Activated naive CD4-positive, alpha-beta T cell (primary cell): ENCODE measurements at places on chromosomes 5 and 9.

- DNase-seq: no peak
Observed at GRCh38 chr9:121485623-121486022, 14.0 kb downstream of the GGTA1 start.

DNA sequence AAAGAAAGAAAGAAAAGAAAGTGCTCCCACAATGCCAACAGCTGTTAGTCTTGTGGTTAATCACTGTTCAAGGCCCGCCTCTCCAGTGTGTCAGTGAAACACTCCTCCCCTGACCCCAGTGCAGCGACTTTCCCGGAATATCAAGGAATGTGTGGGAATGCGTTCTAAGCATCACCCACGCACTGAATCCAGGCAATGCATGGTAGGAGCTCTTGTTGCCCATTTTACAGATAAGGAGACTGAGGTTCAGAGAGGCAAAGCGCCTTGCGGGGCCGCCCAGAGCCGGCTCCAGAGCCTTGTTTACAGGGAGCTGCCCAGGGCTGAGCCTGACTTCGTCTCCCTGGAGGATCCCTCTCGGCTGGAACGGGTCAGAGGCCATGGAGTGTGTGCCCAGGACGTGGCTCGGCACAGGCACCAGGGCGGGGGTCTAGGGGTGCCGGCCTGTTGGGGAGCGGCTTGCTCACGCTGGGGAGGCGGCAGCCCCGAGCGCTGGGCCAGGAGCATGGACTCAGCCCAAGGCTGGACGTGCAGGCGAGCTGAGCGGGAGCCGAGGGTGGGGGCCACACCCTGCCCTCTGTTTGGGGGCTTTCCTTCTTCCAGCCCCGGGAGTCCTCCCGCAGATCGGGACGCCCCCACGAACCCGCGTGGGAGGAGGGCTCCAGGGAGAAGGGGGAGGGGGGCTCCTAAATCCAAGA, 823 bp downstream of the ST6GALNAC6 start:
- no peak for DNase-seq

DNA sequence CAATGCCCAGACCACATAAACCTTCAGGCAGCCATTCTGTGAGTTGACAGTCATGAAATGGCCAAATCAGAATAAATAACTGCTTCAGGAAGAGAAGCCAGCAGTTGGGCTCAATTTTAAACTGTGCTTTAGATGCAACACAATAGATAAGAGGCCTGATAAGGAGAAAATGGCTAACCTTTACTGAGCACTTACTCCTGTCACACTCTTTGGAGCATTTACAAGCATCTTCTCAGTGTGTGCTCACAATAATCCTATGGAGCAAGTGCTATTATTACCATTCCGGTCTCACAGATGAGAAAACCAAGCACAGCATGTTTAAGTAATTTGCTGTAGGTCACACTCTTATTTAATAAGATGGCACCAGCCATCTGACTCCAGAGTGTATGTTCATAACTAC, 11.5 kb upstream of the SH3RF2 start:
- no peak for DNase-seq

GRCh38 chr5:95731571-95732554, 727 bp downstream of the RHOBTB3 start:
- DNase-seq: peak; percentile 36

- no peak for DNase-seq
Observed at GRCh38 chr5:82222597-82223574, 55.3 kb downstream of the RPS23 start.

- DNase-seq: no peak
Observed at GRCh38 chr5:79512049-79512448, 1.9 kb downstream of the HOMER1 start.

DNA sequence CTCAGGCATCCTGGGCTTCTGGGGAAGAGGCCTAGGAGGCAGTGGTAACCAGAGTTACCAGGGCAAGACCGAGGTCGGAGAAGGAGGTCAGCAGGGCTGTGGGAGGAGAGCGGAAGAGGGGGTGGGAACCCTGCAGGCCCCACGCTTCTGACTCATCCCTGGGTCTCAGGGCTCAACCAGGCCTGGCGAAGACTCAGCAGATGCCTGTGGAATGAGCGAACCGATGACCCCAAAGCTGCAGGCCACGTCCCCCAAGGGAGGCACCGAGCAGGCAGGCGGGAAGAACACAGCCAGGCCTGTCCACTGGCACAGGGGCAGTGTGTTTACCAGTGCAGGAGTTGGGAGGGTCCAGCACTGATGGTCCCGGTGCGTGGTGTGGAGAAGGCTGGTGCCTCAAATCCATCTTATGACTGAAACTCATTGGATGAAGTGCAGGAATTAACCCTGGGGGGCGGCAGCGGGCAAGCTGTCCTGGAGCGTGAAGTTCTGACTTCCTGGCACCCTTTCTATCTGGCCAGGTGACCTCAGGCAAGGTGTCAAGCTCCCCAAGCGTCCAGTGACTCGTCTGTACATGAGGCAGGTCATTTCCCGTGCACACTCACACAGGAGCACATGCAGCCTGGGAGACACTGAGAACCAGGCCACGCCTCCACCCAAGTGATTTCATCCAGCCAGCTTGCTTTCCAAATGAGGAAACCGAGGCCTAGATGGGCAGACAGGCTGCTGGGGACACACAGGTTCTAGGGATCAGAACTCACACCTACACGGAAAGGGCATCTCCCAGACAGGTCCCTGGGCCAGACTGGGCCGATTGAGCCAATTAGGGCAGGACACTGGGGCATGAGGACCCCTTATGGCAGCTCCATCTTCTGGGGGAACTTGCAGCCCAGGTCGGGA, 69.1 kb downstream of the ADAMTS2 start:
- DNase-seq: no peak

DNA sequence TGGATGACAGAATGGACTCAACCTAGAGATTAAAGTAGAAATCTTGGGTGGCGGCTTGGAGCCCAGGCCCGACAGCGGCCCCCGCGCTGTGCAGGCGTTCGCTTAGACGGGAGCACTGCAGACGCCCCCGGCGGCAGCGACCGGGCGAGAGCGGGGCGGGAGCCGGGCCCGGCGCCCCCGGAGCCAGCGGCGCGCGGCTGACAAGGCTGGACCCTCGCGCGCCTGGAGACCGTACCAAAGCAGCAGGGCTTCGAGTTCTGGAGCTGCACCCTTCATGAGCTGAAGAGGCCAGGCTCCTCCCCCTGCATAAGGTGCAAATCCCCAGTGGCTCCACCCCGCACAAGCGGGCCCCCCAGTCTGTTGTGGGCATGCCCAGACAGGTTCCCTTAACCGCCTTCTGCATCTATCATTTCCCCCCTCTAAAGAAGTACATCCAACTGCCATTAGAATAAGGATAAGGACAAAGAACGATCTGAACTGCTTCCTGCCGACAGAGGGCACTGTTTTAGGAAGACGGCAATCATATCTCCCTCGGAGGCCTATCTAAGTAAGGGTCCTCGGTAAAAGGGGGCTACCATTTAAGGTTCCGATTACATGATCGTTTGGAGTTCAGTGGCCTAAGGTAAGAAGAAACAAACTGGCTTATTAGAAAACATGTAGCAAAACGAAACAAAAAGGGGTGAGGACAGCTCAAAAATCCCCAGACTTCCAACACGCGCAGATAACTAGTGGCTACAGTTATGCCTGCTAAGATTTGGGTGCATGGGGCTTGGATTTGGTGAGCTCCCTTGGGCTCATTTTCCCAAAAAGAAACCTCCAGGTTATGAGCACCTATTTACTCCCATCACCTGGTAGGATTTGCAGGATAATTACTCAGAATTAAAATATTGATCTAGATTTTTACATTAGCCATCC, 66.3 kb downstream of the RGMB start:
- DNase-seq: no peak

GRCh38 chr9:86246752-86247161, 12.7 kb downstream of the C9orf153 start:
- no peak for DNase-seq

- DNase-seq: no peak
Observed at GRCh38 chr9:108654566-108654965, 201.2 kb downstream of the ACTL7B start.

GRCh38 chr9:89699646-89700045, 94.8 kb downstream of the GADD45G start:
- DNase-seq: no peak

DNA sequence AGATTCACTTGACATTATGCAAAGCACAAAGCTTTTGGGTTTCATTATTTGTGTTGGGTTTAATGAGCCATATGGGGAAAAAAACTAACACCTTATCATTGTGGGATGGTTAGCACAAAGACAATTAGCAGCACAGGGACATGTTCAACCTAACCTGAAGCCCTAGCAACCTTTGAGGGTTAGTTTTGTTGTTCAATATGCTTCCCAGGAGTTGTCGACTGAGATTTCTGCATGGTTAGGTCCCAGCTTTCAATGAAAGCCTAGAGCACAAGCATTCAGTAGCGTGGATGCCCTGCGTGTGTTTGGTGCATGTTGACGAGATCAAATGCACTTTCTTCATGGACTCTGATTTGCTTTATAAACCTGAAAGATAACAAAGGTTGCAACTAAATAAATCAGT, 565.2 kb upstream of the TLE4 start:
- DNase-seq: no peak

DNA sequence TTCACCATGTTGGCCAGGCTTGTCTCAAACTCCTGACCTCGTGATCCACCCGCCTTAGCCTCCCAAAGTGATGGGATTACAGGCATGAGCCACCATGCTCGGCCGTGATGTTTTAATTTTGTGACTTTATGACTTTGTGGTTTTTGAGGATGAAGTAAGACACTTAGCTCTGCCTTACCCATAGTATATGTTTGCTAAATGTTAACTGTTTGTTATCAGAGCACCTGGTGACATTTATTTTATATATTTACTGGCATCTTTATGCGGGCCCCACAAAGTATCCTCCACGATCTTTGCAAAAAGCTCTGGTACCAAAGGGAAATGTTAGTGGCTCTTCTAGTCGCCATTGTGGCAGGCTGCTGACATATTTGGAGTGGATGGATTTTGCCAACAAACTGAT, 6.7 kb downstream of the SLC23A1 start:
- no peak for DNase-seq

- DNase-seq: no peak
Observed at GRCh38 chr5:96282020-96282419, 151.0 kb downstream of the PCSK1 start.

DNA sequence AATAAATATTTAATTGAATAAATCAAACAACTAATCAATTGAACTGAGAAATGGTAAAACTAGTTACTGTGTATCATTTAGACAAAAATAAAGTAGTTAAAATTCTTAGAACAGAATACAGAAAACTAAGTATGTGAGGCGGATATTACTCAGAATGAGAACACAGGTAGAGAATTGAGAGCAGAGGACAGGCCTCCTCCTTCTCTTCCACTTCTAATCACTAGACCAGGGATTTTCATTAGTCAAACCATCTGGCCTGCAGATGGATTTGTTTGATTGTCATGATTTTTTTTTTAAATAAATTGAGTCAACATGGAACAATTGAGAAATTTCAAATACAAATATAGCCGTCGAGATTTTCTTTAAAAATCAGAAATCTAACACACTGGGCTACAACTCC, 198.6 kb upstream of the HMHB1 start:
- DNase-seq: no peak

DNA sequence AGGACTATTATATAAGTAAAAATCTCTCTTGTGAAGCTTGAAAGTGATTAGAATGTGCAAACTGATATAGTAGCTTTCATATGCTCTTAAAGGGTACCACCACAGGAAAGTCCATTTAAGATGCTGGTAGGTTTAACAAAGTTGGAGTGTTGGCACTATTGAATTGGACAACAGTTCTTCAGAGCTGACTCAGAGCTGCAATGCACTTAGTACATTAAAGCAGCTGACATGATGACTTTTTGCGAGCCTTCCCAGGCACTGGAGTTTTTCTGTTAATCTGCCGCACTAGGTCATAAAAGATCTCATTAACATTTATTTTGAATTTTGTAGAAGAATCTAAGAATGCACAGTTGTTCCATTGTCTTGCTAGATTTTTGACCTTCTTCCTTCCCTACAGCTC, 243.8 kb downstream of the ADAMTSL1 start:
- DNase-seq: no peak

DNA sequence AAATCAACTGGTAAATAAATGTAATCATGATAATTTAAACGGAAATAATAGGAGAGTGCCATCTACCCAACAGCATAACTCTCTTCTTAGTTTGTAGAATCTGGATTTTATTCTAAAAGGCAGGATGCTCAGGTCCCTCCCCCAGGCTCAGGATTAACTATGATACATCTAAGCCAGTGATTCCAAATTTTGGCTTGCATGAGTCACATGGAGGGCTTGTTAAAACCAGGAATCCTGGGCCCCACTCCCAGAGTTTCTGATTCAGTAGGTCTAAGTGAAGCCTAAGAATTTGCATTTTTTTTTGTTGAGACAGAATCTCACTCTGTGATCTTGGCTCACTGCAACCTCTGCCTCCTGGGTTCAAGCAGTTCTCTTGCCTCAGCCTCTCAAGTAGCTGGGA, 62.3 kb upstream of the ZFR start:
- DNase-seq: no peak

GRCh38 chr9:18263377-18263776, 210.6 kb upstream of the ADAMTSL1 start:
- no peak for DNase-seq

- DNase-seq: no peak
Observed at GRCh38 chr5:145965804-145966203, 29.4 kb downstream of the SH3RF2 start.

GRCh38 chr9:129708793-129709192, 43.3 kb downstream of the PRRX2 start:
- no peak for DNase-seq

GRCh38 chr9:113343732-113344231, 3.7 kb upstream of the WDR31 start:
- no peak for DNase-seq

DNA sequence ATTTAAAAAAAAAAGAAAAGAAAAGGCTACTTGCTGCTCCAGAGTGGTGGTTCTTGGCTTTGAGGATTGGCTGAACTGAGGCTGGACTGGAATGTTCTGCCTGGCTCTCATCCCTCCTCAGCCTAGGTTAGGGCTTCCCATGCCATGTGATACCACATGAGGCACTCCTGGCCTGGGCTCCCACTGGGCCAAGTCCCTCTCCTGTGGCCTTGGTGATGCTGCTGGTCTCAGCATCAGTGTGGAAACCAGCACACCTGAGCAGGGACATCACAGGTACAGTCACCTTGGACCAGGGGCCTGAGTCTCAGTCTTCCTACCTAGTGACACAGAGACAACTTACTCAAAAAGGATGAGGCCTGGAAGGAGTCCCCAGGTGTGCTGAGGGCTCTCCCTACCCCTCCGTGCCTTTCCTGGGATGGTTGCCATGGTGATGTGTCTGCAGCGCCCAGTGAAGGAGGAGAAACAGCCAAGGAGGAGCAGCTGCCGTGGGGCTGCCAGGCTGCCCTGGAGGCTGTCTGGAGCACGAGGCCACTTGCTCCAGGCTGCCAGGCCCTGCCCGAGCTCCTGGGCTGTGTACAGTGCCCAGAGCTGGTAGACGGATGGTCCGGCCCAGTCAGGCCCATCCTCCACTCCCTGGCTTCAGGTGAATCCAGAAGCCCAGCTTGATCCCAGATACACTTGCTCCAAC, 71.0 kb downstream of the WNK2 start:
- no peak for DNase-seq
